ENCODE measurements at places on chromosomes 3 and 15.

DNA sequence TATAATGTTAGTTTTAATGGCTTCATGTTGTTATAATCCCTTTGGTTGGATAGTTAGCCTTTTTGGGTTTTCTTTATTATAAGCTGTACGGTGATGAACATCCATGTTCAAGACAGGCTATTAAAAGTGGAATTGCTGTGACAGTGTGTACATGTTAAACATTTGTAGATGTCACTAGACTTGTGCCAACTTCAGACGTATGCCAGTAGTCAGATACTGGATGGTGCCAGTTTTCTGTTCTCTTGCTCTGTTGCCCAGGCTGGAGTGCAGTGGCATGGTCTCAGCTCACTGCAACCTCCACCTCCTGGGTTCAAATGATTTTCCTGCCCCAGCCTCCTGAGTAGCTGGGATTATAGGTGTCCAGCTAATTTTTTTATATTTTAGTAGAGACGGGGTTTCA lies 54.1 kb downstream of the MGA start:
- no peak for DNase-seq

GRCh38 chr3:3170998-3171397 lies 8.5 kb downstream of the CRBN start:
- DNase-seq = no peak

GRCh38 chr3:119140466-119140865 lies 5.5 kb upstream of the TEX55 start:
- no peak for DNase-seq

GRCh38 chr3:49017229-49017970 lies 980 bp downstream of the DALRD3 start:
- peak; percentile 88 for DNase-seq

DNA sequence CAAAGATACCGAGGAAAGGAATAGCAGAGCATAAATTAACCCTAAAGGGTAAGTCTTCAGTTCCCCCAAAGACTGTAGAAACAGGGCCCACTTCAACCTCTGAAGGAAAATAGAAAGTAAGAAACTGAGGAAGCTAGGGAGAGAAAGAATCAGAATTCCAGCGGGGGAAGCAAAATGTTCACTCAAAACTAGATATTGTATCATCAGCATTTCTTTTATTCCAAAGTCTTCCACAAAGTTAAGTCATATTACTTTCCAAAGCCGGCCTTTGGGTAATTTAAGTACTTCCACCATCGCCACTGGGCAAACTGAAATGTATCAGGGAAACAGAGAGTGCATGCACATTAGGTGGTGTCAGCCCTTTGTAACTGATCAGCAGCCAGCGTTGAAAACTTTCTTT lies 88.3 kb downstream of the RSL24D1 start:
- DNase-seq = no peak

DNA sequence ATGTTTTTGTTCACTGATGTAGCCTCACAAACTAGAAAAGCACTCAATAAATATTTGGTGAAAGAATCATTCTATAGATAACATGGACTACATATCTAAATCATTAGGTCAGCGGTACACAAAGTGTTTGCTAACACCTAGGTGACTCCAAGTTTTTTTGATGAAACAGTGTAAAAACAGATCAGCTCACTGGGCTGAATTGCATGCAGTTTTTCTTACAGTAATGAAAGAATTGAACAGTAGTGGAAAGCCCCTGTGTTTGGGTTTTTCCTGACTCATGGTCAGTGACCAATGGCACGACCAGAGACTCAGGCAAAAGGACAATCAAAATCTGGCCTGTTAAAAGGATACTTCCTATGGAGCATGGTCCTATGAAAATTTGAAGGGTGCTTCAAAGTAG lies 384.3 kb upstream of the EPHA6 start:
- no peak for DNase-seq

DNA sequence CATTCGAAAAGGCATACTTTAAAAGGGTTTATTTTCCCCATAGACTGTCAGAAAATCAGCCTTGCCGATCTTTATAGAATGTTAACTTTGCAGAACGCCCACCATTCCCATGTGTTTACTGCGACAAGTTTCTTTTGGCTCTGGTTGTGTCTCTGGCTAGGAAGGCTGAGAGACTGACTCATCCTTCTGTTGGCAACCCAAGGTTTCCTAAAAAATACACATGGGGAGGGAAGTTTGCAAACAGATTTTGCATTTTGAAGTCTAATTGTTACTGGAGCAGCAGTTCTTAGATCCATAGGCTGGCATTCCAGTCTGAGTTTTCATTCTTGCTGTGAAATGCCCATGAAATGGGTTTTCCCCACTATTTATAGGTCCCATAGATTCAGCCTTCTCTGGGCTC lies 37.9 kb upstream of the MINAR1 start:
- no peak for DNase-seq

GRCh38 chr15:90819850-90820249 lies 48.5 kb upstream of the FURIN start:
- DNase-seq = no peak

GRCh38 chr3:34276342-34276741 lies 477.9 kb downstream of the PDCD6IP start:
- DNase-seq = no peak

DNA sequence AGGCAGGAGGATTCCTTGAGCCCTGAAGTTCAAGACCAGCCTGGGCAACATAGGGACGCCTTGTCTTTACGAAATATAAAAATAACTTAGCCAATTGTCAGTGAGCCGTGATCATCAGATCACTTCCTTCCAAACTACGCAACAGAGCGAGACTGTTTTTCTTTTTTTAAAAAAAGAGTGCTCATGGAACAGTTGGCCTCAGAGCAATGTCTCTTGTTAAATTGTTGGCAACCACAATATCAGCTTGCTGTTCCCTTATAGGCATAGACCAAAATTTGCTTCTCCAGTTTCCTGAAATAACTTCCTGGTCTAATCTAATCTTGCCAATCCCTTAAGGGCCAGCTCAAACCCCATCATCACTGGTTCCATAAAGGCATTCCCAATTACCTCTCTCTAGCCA lies 93.3 kb upstream of the SLC4A7 start:
- DNase-seq = no peak

GRCh38 chr15:42083605-42083908 lies 10.8 kb downstream of the PLA2G4D start:
- DNase-seq = peak; percentile 61

GRCh38 chr3:134694946-134695543 lies 44.2 kb upstream of the KY start:
- DNase-seq = peak; percentile 37

- no peak for DNase-seq
Observed at GRCh38 chr3:56837196-56837955, 35.6 kb upstream of the ARHGEF3 start.

DNA sequence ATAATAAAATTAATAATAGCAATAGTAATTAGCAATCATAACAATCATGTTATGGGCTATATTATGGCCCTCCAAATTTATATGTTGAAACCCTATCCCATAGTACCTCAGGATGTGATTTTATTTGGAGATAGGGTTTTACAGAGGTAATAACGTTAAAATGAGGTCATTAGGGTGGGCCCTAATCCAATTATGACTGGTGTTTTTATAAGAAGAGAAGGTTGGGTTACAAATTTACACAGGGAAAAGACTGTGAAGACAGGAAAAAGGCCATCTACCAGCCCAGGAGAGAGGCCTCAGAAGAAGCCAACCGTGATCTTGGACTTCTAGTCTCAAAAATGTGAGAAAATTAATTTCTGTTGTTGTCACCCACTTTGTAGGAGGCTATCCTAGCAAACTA lies 353.1 kb downstream of the CHL1 start:
- no peak for DNase-seq

GRCh38 chr3:10469441-10470119 lies 35.8 kb downstream of the ATP2B2 start:
- DNase-seq = no peak

GRCh38 chr3:147713234-147714133 lies 304.3 kb downstream of the ZIC1 start:
- no peak for DNase-seq

- DNase-seq = no peak
Observed at GRCh38 chr15:70145261-70145660, 47.5 kb upstream of the TLE3 start.

- DNase-seq = no peak
Observed at GRCh38 chr3:89806166-89806565, 698.7 kb downstream of the EPHA3 start.

DNA sequence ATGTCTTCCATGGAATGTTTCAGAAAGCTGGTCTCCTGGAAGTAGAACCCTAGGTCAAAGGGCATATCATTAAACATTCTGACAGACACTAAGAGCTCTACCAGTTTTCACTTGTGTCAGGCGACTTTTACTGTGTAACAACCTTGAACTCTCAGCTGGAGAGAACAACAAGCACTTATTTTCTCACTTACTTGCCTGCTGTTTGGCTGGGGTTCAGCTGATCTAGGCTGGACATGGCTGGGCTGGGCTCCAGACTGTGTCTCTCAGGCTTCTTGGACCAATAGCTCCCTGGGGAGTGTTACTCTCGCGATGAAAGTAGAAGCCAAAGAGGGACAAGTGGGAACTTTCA lies 527.3 kb downstream of the SHQ1 start:
- DNase-seq = no peak

DNA sequence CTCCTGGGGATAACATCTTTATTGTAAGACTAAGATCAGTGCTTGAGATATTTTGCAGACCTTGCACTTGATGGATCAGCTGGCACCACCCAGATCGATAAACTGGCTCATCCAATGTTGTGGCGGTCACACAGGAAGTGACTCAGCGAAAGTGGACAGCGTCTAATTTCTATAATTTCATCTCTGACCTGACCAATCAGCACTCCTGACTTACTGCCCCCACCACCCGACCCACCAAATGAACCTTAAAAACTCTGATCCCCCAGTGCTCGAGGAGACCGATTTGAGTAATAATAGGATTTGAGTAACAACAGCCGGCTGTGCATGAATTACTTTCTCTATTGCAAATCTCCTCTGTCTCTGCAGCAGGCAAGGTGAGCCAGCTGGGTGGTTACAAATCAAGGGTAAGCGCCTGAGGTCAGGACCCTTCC lies 62.7 kb upstream of the RNU6-1 start:
- DNase-seq = no peak

GRCh38 chr15:71333839-71334238 lies 218.6 kb downstream of the THSD4 start:
- no peak for DNase-seq

DNA sequence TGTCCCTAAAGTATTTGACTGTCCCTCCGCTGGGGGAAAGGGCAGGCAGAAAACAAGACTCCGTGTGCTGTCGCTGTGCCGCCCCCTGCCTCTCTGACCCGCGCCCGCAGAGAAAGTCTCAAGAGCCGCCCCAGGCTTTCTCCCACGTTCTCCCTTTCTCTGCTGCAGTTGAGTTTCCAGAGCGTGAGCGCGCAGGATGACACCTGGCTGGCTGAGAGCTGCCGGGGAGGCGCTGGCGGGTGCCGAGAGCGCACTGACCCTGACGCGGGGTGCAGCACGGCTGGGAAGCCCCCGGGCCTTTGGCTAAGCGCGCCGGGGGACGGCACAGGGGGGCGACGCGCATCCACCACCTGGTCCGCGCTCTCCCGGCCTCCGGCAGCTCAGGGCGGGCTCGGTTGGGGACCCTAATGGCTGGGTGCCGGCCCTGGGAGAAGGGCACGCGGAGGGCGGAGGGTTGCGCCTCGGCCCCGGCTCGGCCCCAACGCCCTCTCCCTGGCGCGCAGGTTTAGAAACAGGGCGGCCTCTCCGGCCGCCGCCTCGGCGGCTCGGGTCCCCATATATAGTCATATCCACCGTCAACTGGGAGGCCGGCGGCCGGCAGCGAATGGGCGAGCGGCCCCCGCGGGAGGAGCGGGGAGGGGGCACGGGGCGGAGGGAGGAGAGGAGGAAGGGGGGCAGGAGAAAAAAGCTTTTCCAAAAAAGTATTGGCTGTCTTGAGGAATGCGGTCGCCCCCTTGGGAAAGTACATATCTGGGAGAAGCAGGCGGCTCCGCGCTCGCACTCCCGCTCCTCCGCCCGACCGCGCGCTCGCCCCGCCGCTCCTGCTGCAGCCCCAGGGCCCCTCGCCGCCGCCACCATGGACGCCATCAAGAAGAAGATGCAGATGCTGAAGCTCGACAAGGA lies at the start of gene TPM1:
TPM1 (plus strand) TSS at position 774 of the 903 bp plus-strand sequence; CDS start at position 857, 83 bp downstream.
- DNase-seq = peak; percentile 96

DNA sequence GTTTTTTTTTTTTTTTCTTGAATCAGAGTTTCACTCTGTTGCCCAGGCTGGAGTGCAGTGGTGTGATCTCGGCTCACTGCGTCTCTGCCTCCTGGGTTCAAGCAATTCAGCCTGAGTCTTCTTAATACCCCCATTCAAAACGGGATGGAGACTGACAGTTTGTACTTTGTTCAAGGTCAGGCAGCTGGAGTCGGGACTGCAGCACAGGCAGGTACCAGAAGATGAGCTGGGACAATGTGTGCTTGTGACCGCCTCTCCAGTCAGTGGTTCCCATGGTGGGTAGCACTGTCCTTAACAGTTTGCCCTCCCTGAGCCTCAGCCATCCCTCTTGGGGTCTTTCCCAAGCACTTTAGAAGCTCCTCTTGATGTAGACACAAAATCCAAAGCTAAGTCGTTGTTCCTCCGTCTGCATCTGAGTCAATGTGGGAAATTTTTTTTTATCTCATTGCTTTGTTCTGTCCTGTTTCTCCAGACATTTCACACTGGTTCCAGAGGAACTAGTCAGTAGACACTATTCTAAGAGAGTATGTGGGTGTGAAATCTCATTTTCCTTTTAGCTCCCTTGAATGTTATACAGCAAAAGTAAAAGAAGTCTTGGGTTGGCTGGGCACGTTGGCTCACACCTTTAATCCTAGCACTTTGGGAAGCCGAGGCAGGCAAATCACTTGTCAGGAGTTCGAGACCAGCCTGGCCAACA lies 5.3 kb upstream of the TTLL13 start:
- no peak for DNase-seq

GRCh38 chr3:43024181-43024885 lies 45.2 kb downstream of the GASK1A start:
- DNase-seq = peak; percentile 45

- no peak for DNase-seq
Observed at GRCh38 chr3:70621451-70621850, 309.0 kb upstream of the MDFIC2 start.

- DNase-seq = no peak
Observed at GRCh38 chr3:134054881-134055280, 25.2 kb upstream of the SLCO2A1 start.

DNA sequence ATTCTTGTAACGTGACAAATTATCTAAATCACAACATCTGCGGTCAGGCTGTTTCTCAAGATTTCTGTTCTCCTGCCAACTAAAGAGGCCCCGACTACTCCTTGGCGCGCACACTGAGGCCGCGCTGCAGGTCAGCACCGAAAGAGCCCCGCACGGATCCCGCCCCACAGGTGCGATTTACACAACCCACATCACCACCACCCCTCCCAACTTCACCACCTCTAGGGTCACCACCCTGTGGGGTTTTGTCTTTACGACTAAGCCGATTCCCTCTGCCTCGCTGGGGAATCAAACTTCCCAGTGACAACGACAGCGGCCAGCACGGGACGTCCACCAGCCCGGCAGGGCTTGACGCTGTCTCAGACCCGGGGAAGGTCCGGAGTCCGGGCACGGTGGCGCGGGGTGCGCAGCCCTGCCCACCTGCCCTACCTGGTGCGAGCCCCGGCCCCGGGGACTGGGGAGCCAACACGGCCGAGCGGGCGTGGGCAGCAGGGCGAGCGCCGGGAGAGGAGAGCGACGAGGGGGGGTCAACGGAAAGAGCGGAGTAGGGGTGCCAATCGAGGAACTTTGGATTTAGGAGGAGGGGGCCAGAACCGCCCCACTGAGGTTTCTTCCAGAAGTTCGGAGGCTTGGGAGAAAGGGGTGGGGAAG lies 764 bp downstream of the UACA start:
- peak; percentile 42 for DNase-seq

- DNase-seq = no peak
Observed at GRCh38 chr3:73399106-73399505, 225.6 kb downstream of the PDZRN3 start.

- no peak for DNase-seq
Observed at GRCh38 chr3:77014226-77014625, 25.7 kb upstream of the ROBO2 start.

- DNase-seq = no peak
Observed at GRCh38 chr3:177979703-177980102, 556.5 kb upstream of the KCNMB2 start.

All from lower leg skin (tissue), 4 donors.